SK-N-SH (cell line): ENCODE measurements at places on chromosomes 11 and 22. TPM values are rescaled to one million over a fixed set of nuclear protein-coding genes. Genes with fewer than 3 reads are reported as not detected.

GRCh38 chr11:63499874-63500273 is 6.0 kb upstream of the LGALS12 start:
- H3K4me3 ChIP-seq: no peak overlapping the region
- no peak overlapping the region for H3K27ac ChIP-seq
- DNase-seq: no peak
- no peaks in the 10 kb centered on the region for H3K36me3 ChIP-seq

DNA sequence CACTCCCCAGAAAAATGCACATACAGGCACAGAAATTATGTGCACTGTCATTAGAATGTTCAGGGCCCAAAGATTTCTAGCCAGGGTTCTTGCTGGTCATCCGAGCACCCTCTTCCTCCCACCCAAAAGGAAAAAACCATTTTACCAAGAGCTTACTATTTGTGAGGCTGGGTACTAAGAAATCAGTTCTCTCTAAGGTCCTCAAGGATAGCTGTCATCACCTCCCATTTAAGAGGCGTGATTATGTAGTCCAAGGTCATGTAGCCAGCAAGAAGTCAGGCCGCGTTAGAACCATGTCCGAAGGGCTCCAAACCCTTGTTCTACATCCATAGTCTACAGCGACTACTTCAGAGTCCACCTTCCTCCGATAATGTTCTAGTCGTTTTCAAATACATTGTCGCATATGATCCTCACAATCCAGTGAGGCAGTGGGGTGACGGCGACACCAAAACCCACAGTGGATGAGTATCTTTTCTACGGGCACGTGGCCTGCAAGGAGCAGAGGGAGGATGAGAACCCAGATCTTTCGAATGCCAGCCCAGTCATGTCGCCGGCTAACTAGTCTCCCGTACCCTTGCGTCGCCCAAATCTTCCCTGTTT is 634 bp downstream of the TIMM8B start:
- peak; percentile 55 for DNase-seq
- H3K4me1 ChIP-seq: no peaks in the 10 kb centered on the region; the same call in 1 of the 2 replicates
- no peaks in the 10 kb centered on the region for H3K27me3 ChIP-seq
- peak overlapping the region; percentile 17; the same call in 1 of the 2 replicates for H3K27ac ChIP-seq
- H3K36me3 ChIP-seq: peaks cover 59% of the 10 kb centered on the region
- H3K4me3 ChIP-seq: peak overlapping the region; percentile 85

GRCh38 chr22:36840106-36840505 is 20.7 kb upstream of the NCF4 start:
- H3K4me3 ChIP-seq: no peak overlapping the region
- H3K27me3 ChIP-seq: peaks cover 26% of the 10 kb centered on the region
- DNase-seq: no peak
- H3K27ac ChIP-seq: no peak overlapping the region
- no peaks in the 10 kb centered on the region for H3K36me3 ChIP-seq

DNA sequence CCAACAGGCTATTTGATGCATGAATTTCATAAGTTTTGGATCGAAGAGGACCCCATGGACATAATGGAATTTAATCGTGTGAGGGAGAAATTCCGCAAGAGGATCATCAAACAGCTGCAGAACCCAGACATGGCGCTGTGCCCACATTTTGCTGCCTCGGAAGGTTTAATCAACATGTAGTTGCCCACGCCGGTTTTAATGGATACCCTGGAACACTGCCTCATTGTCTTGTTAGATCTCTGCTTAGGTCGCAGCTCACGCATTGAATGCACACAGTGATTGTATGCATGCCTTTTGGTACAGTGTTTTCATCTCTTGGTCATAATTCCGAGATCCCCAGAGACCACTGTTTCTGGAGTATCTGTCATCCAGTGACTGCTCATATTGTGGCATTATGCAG is 46.8 kb downstream of the SLN start:
- DNase-seq: no peak
- no peak overlapping the region for H3K4me3 ChIP-seq
- H3K27ac ChIP-seq: no peak overlapping the region

ZFP91 gene
- 12.2 and 15.7 TPM in 2 replicates for polyA plus RNA-seq

DNA sequence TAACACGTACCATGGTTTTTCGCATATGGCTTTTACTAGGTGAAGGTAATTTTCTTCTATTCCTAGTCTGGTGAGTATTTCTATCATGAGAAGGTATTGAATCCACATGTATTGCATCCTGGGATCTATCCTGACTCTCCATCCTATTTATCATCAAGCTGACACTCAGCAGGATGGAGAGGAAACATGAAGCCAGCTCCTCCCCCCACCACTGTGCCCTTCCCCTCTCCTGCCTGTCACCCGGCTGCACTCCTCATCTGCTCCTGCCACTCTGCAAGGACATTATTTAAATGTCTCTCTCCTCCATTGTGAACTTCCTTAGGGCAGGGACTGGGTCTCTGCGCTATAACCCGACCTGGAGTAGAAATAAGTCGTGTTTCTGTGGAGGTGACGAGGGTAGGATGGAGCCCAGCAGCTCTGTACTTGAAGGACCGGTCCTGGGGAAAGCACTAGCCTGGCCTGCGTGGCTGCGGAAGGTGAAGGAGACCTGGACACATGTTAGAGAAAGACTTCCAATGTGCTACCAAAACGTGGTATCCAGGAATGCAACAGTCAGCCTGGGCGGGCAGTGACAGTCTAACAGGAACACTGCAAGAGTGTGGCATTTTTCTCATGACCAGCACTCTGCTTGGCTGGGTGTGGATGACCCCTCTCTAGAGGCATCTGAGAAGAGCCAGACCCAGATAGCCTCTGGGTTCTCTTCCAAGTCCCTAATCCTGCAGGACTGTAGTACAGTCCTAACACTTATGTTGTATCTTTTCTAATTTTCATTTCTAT is 111.2 kb downstream of the MICAL3 start:
- peaks cover 20% of the 10 kb centered on the region for H3K4me1 ChIP-seq
- H3K4me3 ChIP-seq: no peak overlapping the region
- H3K36me3 ChIP-seq: no peaks in the 10 kb centered on the region
- DNase-seq: no peak
- H3K27ac ChIP-seq: 0 out of 2 replicates have a peak overlapping the region, but pooled peaks have one; percentile 7

C22orf31 gene
- polyA plus RNA-seq: not detected in 2 replicates

DNA sequence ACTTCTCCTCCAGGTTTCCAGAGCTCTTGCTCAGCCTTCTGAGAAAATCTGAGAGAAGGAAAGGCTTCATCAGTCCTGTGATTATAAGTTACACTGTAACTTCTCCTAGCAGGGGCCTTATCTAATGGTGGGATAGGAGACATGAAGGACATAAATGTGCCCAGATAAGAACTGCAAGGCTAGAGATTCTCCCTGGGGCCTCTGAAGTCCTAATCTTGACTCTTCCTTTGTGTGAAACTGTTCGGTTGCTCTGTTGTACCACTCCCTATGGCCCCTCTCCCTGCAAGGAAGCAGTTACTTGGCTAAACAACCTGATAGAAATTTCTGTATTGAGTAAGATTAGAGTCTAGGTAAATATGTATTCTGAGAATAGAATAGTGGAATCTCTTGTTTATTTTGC is 780.9 kb downstream of the ETS1 start:
- H3K36me3 ChIP-seq: no peaks in the 10 kb centered on the region
- no peak overlapping the region for H3K4me3 ChIP-seq
- DNase-seq: no peak
- H3K27ac ChIP-seq: no peak overlapping the region
- no peaks in the 10 kb centered on the region for H3K4me1 ChIP-seq

DNA sequence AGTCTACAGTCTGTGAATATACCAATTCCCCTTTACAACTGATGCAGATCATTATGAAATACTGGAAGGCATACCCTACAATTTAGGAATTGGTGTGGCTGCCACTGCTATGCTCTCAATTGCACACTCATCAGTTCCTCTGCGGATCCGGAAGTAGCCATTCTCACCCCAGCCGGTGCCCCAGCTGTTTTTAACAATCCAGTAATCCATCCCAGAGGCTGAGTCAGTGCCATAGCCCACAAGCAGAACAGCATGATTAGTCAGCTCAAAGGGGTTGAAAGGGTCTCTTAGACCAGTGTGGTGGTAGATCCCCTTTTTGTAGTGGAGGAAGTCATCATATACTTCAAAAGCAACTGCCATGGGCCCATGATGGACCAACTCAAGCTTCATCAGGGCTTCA is 43.6 kb downstream of the CTSC start:
- H3K4me1 ChIP-seq: peaks cover 9% of the 10 kb centered on the region; the same call in 1 of the 2 replicates
- no peak for DNase-seq
- no peak overlapping the region for H3K4me3 ChIP-seq
- no peak overlapping the region for H3K27ac ChIP-seq
- H3K27me3 ChIP-seq: no peaks in the 10 kb centered on the region

ANO5 gene
- polyA plus RNA-seq: 0.15 and 0.28 TPM in 2 replicates

CARD18 gene
- polyA plus RNA-seq: not detected in 2 replicates

DNA sequence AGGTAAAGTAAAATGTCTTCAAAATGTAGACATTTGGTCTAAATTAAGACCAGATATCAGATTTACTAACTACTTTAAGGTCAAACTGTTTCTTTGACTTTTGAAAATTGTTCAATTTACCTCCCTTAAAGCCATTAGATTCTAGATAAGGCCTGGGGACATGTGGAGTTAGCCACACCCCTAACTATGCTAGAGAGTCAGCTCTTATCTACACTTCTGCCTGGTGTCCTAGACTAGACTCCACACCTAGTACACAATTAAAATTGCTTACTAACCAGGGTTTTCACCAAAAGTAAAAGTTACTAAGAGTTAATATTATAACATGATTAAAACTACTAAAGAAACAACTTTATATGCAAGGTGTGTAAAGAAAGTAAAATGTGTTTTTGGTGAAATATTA is 43.6 kb upstream of the DBX1 start:
- H3K27ac ChIP-seq: no peak overlapping the region; the same call in 1 of the 2 replicates
- H3K36me3 ChIP-seq: no peaks in the 10 kb centered on the region
- peaks cover 3% of the 10 kb centered on the region; the same call in 1 of the 2 replicates for H3K27me3 ChIP-seq
- H3K4me1 ChIP-seq: no peaks in the 10 kb centered on the region
- no peak for DNase-seq

DNA sequence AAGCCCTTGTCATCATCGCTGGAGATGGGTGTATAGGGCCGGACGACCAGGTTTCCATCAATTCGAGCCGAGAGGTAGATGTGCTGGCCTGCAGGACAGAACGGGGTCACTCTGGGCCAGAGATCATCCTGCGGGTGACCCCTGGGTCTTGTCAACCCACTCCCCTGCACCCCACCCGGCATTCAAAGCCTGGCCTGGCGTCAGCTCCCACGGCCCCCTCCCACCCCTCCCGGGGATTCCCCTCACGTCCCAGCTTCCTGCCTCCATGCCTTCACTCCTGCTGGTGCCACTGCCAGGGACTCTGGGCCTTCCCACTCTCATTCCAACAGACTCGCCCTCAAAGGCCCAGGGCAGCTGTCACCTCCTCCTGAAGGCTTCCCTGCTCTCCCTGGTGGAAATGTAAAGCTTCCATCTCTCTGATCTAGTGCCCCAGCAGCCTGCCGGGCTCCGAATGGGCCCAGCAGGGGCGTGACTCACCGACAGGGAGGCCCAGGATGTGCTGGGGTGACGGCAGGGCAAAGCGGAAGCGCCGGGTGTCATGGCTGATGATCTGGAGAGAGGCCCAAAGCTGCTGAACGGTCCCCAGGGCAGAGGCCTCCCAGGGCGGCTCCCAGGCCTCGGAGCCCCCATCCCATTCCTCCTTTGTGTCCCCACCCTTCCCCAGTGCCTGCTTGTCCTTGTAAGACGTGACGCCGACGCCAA is 9.3 kb downstream of the ATP5MGL start:
- no peak for DNase-seq
- H3K27ac ChIP-seq: no peak overlapping the region
- H3K36me3 ChIP-seq: peaks cover 6% of the 10 kb centered on the region; the same call in 1 of the 2 replicates
